Activated CD4-positive, alpha-beta T cell treated with anti-CD3 and anti-CD28 coated beads, Interleukin-2, Interleukin-6, amounts not matched to agents 100 ng/mL and 50 ng/mL, durations not matched to agents 16 hours and 8 hours (primary cell): ENCODE measurements at places on chromosomes 6 and 20.

DNA sequence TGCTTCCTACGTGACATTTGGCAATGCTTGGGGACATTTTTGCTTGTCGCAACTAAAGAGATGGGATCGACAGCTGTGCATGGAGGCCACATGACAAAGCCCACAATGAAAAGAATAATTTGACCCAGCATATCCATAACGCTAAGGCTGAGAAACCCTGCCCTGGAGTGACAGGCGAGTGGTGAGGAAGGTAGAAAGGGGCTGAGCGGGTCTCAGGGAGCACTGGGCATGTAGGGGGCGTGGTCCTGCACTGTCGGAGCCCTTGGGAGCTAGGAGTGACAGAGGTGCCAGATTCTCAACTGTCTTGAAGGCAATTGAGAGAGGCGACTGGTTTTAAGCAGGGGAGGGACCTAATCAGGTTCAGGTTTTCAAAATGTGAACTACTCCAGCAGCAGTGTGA, 13.6 kb downstream of the GGTLC1 start:
- DNase-seq = no peak

GRCh38 chr6:10507715-10508114, 13.4 kb upstream of the GCNT2 start:
- DNase-seq = no peak

DNA sequence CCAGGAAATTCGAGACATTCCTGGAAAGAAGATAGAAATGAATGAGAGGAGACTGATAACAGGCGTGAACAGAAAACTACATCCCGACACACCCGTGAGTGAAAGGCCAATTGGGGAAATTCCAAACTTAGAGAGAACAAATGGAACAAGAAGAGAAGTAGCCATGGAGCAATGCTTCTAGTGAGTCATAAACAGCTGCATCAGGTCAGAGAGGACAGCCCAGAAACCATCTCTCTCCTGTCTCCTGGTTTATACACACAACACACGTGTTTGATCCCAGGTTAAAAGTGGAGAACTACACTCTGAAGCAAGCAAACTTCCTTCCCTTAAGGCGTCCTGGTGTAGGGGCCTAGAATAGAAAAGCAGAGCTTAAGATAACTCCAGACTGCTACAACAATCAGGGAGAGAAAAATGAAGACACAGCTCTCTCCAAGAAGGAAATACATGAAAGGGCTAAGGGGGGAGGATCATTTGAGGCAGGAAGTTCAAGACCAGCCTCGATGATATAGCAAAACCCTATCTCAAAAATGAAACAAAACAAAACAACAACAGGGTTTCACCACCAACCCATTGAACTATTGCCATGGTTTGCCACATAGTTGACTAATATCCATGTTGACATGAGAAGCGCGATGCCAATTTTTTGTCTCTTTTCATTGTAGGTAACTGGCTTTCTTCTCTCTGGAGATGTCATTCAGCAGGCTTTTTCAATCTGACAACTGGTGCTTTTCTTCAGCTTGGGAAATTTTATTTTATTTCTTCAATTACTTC, 26.9 kb downstream of the NRN1 start:
- no peak for DNase-seq

DNA sequence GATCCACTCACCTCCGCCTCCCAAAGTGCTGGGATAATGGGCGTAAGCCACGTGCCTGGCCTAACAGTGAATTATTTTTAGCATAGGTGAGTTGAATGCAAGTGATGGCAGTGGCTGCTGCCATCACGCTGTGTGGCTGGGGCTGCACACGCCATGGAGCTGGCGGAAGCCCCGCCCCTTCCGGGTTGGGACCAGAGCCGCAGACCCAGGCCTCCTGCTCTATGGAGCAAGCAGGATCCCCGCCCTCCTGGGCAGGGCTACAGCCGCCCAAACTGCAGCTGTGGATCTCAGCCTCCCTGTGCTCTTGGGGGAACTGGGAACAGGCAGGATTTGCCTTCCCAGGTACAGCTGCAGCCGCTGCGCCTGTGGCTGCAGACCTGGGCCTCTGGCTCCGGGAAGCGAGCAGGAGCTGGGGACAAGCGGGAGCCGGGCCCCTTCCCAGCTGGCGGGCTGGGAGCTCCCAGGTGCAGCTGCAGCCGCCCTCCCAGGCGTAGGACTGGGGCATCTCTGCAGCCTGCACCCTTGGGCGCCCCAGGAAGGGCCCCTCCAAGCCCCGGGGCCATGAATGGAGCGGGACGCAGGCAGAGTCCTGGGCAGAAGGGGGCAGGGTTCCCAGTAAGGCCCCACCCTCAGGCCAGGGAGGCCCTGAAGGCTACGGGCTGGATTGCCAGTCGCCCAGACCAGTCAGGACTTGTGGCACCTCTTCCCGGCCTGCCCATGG, 30.9 kb upstream of the SLA2 start:
- no peak for DNase-seq

GRCh38 chr6:46296586-46296985, 125.8 kb upstream of the ENPP5 start:
- no peak for DNase-seq

- DNase-seq = no peak
These were observed 32.8 kb upstream of the FABP7 start for GRCh38 chr6:122746688-122747087.

DNA sequence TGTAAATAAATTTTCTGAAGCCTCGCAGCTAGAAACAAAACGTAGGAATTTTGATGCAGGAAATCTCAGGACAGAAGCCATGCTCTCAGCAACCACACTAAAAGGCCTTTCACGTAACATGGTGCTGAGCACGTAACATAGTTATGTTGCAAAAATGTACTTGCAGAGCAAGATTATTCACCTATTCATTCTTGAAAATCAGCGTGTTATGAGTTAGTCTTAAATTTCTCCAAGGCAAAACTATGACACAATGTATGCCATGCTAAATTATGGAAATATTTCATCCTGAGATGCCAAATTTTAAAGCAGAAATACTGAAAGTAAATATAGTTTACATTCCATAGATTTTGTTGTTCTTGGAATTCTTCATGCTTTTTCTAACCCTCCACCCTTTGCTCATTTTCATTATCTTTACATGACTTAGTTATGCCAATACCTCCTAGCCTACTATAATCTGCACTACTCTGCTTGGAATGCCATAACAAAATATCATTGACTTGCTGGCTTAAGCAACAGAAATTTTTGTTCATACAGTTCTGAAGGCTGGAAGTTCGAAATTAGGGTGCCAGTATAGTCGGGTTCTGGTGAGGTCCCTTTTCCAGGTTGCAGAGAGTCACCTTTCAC, 179.8 kb upstream of the BMP5 start:
- DNase-seq = no peak

DNA sequence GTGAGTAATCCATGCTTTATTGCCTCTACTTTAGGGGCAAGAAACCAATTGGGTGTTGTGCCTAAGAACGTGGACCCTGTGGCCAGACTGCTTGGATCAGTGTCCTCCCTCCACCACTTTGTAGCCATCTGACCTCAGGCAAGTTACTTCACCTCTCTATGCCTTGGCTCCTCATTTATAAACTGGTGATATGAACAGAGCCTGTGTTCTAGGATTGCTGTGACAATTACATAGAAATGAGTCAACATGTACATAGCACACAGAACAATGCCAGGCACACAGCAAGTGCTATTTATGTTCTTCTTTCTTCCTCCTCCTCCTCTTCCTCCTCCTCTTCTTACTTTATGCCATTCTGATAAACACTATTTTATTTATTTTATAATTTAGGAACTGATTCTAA, 339.4 kb downstream of the CD83 start:
- no peak for DNase-seq

GRCh38 chr20:8213270-8213669, 81.2 kb downstream of the PLCB1 start:
- DNase-seq = no peak

- DNase-seq = no peak
These were observed 235.8 kb upstream of the KCNG1 start for GRCh38 chr20:51258582-51259165.

- peak; percentile 52 for DNase-seq
These were observed 17.6 kb upstream of the HLA-A start for GRCh38 chr6:29924731-29925130.

DNA sequence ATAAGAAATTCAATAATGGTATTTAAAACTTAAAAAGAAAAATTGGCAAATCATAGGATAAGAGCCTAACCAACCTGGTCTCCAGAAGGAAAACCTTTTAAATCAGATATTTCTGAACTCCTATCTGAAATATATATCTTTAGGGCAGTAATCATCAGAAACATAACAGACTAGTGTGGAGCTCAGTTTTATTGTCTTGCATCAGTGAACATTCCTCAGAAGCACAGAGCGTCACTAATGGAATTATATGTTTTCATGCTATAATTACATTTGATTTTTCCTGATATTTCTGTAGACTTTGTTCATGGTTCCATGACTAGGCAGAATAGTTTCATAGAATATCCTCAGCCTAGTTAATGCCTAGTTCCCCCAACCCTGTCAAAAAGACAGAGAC, 262.2 kb downstream of the EYA4 start:
- no peak for DNase-seq

DNA sequence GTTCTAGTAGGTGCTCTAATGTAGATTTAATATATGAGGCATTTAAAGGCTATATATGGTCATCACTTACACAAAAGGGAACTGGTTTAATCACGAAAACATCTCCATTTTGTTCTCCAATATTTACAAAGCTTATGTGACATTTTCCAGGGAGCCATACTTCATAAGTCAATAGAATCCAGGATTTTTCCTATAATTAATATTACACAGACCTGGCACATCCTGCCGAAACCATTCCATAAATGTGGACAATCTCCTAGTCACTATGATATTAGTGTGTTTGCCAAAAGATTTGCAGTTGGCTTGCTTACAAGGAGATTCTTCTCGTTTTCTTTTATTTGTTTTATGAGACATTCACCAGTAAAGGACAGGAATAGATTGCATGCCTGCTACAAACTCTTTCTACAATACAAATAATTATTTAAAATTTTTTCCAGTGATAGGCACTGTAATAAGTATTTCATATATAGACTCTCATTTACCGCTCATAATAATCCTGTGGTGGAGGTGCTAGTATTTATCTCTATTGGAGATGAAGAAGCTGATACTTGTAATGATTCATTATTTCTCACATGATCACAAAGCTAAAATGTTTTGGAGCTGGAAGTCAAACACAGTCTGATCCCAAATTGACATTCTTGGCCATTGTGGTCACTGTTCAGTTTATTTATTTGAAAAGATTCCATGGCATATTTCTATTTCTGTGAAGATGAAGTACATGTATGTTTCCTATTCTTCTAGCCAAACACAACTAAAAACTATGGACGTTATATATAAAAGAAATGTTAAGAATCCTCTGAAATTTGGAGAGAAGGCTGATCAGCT, 597.0 kb downstream of the HTR1B start:
- no peak for DNase-seq

GRCh38 chr6:19869464-19869863, 32.3 kb downstream of the ID4 start:
- no peak for DNase-seq

GRCh38 chr6:1849691-1850090, 240.0 kb downstream of the FOXC1 start:
- no peak for DNase-seq

DNA sequence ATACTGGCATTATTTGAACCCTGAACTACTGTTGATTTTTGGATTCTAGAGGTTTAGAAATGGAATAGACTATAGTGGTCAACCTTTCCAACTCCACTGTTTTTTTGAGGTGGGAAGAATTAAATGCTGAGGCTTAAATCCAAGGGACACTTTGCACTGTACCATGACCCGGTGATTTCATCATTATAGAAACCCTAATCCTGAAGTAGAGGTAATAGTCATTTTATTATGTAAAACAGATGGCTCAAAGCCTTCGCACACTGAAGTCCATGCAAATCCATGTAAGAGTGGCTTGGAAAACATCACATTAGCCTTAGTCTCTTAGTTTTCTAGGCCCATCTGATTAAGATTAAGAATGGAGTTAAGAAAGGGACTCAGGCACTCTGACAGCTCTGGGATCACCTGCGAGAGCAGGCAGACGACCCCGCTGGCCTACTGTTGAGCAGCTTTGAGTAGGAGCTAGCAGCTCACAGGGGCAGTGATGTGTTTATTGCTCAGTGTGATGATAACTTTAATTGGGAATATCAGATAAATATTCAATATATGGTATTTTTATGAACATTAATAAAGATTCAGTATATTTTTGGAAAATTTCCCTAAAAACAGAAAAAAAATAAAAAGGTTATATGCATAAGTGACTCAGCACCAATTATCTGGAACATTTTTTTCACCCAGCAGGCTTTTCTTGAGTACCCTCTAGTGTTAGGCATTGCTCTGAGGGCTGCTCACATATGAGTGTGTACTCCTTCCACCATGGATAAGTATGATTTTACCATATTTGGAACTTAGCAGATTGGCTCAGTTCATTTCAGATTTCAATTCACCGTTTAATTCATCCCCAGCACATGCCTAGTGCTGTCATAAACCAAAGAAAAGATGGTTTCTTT, 13.4 kb downstream of the SLX4IP start:
- DNase-seq = no peak

DNA sequence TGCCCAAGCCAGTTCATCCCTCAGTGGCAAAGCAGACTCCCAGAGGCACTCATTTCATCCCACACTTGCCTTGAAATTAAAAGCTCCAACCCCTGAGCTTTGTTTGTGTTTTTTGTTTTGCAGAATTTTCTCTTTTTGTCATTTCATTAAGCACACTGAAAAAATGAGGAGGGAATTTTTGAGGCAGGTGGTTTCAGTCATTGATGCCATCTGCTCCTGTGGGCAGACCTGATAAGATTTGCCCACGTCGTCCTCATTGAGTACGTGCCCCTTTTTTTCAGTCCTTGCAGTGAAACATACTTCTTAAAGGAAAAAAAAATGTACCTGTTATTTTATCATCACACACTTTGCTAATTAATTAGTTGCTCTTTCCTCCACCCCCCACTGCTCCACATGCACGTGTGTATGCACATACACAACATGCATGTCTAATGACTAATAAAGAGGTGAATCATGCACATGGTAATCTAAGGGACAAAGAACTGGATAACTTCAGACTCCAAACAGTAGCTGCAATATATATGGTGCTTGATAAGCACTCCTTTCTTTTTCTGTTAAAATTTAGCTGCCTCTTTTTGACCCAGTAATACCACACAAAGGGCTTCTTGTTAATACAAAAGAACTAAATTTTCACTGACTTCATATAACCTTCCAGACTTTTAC, 102.1 kb upstream of the TMEM181 start:
- no peak for DNase-seq
